Osteoblast (primary cell): ENCODE measurements at places on chromosomes 6 and 20.

DNA sequence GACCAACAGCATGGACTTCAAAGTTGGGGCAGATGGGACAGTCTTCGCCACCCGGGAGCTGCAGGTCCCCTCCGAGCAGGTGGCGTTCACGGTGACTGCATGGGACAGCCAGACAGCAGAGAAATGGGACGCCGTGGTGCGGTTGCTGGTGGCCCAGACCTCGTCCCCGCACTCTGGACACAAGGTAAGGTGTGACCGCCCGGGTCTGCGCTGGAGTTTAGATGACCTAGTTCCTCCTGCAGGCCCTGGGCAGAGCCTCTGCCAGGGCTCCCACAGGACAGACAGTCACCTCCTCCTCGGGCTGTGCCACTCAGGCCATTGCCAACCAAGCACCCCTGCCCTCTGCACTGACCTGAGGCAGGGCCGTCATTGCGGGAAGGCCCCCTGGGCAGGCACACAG is 322.1 kb downstream of the TAF4 start:
- no peak for DNase-seq

- DNase-seq: no peak
These were observed 246.5 kb downstream of the HAO1 start for GRCh38 chr20:7693761-7694160.

- no peak for DNase-seq
These were observed 136.4 kb downstream of the LINC00237 start for GRCh38 chr20:20969701-20970280.

GRCh38 chr6:85273870-85274269 is 176.0 kb upstream of the NT5E start:
- peak; percentile 76 for DNase-seq

DNA sequence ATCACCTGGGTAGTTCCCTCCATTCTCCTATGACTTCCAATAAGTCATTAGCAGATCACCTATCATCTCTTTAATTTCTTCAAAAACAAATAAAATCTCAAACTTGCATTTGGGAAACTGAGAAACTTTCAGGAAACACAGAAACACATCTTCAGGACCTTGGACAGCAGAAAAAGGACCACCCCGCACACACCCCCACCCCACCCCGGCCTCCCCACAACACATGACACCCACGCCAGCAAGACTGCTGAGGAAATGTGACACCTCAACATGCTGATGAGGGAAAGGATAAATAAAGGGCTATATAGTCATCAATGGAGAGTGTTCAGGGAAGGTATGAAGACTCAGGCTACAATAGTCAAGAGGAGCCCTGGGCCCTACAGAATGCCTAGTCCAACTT is 15.6 kb upstream of the TRIM39 start:
- no peak for DNase-seq

DNA sequence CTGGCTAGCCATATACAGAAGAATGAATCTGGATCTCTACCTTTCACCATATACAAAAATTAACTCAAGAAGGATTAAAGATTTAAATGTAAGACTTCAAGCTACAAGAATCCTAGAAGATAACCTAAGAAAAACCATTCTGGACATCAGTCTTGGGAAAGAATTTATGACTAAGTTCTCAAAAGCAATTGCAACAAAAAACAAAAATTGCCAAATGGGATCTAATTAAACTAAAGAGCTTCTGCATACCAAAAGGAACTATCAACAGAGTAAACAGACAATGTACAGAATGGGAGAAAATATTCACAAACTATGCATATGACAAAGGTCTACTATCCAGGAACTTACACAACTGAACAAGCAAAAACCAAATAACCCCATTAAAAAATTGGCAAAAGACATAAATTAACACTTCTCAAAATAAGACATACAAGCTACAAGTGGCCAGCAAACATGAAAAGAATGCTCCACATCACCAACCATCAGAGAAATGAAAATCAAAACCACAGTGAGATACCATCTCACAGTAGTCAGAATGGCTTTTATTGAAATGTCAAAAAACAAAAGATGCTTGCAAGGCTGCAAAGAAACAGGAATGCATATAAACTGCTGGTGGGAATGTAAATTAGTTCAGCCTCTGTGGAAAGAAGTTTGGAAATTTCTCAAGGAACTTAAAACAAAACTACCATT is 66.8 kb upstream of the RSPO3 start:
- no peak for DNase-seq

- DNase-seq: no peak
These were observed 131.5 kb downstream of the INSM1 start for GRCh38 chr20:20499439-20499838.

- peak; percentile 73 for DNase-seq
These were observed 1.2 kb downstream of the DXO start for GRCh38 chr6:31970604-31971271.

- DNase-seq: no peak
These were observed 165.9 kb upstream of the PREP start for GRCh38 chr6:105568751-105569150.
